Suppressor macrophage treated with lipopolysaccharide for 1 hour (primary cell): ENCODE measurements at places on chromosomes 4 and X.
A peak's percentile ranks its signal among the peaks of the same experiment; 100 is the strongest.

GRCh38 chr4:140777894-140778293, 21.7 kb upstream of the TBC1D9 start:
- no peak for DNase-seq

DNA sequence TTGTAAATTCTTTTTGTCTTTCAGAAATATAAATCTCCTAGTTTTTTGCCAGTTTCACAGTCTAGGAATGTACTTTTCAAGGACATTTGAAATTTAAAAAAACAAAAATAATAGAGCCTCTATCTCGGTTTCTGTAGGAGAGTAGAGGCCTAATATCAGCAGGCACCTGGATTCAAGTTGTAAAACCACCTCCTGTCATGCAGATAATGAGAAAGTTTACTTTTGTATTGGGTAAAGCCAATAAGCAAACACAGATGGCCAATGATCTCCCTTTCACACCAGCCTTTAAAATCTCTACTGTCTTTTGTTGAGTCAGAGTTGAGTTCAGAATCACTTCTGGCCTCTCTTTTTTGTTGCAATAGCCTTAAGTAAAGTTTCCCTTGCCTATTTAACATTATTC, 1499.9 kb downstream of the PCDH18 start:
- DNase-seq = no peak

GRCh38 chr4:118557298-118557851, 127.8 kb upstream of the METTL14 start:
- DNase-seq = peak; percentile 5

DNA sequence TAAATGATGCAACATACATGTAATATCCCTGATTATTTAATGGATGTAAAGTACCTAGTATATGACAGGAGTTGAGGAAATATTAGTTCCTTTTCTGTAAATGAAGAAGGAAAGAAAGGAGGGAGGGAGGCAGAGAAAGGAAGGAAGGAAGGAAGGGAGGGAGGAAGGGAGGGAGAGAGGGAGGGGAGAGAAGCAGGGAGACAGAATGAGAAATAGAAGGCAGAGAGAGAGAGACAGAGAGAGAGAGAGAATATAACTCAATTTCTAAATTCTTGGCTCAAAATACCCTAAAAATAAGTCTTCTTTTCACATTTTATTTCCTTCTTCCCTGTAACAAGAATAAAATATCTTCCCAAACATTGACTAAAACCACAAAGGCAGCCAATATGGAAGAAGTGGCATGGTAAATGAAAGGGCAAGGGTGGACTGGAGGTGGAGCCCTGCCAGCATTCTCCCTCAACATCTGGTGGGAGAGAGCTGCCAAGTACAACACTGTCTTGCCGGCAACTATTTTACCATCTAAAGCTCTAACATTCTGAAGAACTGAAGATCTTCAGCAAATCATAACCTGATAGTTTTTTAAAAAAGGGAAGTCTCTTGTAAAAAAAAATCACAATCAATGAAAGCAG, 245.1 kb downstream of the PPP3CA start:
- DNase-seq = no peak

DNA sequence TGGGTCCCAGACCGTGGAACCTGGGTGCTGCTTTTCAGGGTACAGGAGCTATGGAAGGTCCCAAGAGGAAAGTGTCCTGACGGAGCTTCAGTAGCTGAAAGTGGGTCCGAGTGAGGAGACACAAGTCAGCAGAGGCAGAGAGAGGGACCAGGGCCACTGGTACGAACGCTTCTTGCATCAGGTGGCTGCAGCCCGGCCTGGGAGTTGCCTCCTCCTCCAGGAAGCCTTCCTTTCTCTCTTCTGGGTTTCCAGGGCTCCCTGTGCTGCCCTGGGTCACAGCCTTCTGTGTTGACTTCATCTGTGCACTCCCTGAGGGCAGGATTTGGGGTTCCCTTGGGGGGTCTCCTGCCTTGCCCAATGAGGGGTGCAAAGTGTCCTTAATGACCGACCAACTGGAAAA, 94.5 kb downstream of the SORCS2 start:
- DNase-seq = no peak

- no peak for DNase-seq
These were observed 251.2 kb downstream of the CFAP299 start for GRCh38 chr4:80586716-80587115.
